ENCODE measurements at places on chromosomes 16 and 17.
A peak's percentile ranks its signal among the peaks of the same experiment; 100 is the strongest.

DNA sequence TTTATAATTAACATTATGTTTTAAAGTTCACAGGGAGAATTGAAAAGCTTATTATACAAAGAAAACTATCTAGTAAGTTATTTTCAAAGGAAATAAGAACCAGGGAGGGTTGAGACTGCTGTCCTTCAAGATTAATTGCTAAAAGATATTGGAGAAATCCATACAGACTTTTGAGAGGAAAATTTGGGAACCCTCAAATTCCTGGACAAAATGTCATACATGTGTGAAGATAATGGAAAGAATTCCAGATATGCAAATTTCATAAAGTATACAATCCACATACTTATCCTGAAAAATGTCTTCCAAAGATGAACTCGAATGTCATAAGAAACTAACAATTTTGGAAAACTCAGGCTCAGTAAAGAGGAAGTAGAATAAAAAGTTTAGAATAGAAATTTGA is 213.8 kb downstream of the HS3ST3A1 start:
- DNase-seq: no peak

DNA sequence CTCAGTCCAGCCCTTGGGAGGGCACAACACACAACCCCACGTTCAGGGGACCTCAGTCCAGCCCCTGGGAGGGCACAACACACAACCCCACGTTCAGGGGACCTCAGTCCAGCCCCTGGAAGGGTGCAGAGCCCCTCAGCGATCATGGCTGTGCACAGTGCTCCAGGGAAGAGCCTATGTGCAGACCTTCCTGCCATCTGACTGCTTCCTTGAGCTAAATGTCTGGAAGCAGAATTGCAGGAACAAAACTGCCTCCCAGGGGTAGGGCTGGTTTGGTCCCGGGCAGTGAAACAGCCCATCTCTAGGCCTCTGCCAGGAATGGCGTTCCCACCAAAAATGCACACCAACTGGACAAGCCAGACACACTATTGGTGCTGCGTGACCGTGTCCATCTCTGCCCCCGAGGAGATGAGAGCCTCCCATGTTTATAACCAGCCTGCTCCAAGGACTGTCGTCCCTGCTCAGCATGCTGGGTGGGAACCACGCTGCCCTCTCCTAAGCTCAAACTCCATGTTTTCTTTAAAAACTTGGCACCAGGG is 44.0 kb downstream of the ZNF276 start:
- DNase-seq: no peak

- DNase-seq: no peak
Measured at GRCh38 chr16:53071748-53072301, 17.0 kb downstream of the CHD9 start.

DNA sequence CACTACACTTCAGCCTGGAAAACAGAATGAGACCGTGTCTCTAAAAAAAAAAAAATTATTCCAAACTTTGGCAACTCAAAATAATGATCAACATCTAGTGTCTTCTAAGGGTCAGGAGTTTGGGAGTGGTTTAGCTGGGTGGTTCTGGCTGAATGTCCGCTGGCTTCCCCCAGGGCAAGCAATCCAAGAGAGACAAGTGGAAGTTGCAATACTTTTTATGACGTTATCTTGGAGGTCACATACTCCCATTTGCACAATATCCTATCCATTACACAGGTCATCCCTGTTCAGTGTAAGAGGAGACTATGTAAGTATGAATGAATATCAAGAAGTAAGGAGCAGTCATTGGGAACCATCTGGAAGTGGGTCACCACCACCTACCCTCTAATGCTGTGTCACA is 15.2 kb upstream of the CLEC3A start:
- no peak for DNase-seq

GRCh38 chr16:11316331-11317015 is 28.8 kb upstream of the RMI2 start:
- DNase-seq: no peak

DNA sequence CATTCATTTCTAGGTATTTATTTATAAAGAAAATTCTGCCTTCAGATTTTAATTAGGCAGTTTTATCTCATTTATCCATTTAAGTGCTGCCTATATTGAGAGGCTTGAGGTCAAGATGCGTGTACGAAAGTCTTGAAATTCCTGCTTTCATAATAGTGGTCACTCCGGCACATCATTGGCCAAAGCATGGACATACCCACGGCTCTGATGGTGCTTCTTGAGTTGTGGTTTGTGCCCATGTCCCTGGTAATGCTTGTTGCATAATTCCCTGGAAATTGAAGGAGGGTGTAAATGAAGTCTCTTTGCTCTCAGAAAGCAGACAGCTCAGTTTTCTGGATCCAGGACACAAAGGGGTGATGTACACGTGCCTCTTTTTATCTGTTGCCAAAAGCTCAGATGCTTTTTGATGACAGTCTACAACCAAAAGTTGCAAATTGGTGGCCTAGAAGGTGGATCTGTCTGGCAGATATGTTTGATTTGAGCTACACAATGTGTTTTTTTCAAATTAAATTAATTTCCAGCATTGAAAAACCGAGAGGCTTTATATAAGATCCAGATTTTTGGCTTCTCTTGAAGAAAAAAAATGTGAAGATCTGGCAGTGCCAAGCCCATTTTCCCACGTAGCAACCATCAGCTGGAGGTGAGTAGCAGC is 94.4 kb downstream of the SHISA9 start:
- no peak for DNase-seq

DNA sequence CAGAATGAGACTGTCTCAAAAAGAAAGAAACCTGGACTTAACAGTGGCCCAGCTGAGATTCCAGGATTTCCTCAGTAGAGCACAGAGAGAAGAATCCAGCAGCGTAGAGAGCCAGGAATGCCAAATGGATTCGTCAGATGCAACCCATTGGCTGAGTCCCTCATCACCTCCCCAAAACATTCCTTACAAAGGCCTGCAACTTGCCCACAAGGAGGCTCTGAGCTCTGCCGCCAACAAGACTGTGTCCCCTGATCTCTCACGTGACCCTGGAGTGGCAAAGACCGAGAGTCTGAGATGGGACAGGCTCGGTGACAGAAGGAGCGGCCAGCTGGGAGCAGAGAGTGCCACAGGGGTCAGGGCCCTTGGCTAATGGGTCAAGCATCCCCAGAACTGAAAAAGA is 6.9 kb upstream of the CHMP6 start:
- peak; percentile 97 for DNase-seq

DNA sequence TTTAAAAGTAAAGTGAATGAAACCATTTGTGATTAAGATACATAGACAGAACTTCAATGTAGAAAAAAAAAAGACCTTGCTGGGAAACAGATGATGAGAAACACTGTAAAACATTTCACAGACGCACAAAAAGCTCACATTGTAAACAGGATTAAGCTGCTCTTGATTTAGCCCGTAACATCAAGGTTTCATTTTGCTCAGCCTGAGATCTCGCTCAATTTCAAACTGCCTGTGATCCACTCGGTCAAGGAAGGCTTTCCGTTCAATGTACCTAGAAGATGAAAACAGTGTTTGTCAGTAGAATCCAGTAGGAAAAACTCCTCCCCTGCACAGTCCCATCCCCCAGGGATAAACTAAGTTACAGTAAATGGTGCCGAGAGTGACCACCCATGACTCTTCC is 42.3 kb upstream of the BCAR1 start:
- no peak for DNase-seq
